NCI-H69 (cell line): ENCODE measurements at places on chromosomes 13 and 19.
A peak's percentile ranks its signal among the peaks of the same experiment; 100 is the strongest.

- no peak for DNase-seq
These were observed 11.6 kb upstream of the MZF1 start for GRCh38 chr19:58584498-58585441.

DNA sequence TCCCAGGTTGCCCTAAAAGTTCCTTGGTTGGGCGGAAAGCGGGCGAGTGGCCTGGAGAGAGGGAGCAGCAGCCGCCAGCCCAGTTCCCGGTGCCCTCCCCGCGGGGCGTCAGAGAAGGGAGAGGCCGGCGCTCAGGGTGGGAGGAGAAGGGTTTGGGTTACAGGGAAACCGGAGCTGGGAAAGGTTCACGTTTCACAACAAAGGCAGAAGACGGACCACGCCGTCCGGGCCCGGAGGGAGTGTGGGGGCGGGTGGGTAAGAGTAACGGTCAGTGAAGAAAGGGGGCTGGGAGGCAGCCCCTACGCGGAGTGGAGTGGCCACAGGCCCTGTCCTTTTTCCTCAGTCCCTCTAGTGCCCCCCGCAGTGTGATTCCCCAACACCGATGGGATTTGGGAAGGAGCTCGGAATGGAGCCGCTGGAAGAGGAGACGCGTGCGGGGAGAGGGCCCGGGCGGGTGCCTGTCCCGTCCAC, 1.6 kb downstream of the SIX5 start:
- DNase-seq, result peak; percentile 63

GRCh38 chr19:6427131-6427530, 2.5 kb upstream of the KHSRP start:
- DNase-seq, result no peak

- DNase-seq, result no peak
These were observed at the start of gene GAPDHS for GRCh38 chr19:35533201-35533821. Gene GAPDHS (plus strand): TSS chr19:35533456. CDS start chr19:35533528, 72 bp downstream.

DNA sequence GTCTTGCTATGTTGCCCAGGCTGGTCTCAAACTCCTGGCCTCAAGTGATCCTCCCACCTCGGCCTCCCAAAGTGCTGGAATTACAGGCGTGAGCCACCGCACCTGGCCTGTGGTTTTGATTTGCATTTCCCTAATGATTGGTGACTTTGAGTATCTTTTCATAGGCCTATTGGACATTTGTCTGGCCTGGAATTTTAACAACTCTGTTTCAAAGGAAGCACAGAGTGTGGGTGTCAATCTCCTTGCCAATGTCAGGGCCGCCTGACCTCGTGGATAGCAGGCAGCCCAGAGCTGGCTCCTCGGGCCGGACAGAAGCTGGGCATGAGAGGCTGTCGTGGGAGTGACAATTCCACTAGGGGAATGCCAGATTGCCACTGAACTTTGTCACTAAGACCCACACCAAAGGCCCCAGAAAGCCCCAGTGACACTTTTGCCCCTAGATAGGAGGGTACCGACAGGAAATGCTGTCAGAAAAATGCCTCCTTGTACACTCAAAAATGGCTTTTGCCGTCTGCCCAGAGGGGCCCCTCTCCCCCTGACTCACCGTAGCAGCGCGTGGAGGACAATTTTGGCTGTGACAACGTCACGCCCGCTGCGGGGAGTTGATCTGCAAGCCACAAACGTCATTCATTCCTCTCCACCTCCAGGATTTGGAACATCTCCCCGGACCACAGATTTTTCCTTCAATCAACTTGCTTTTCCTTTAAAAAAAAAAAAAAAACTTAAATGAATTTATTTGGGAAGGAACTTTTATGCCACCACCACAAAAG, 11.7 kb upstream of the ADGRE5 start:
- no peak for DNase-seq

- no peak for DNase-seq
These were observed 510.4 kb upstream of the ARGLU1 start for GRCh38 chr13:107078229-107078765.

- no peak for DNase-seq
These were observed 25.3 kb upstream of the SLC46A3 start for GRCh38 chr13:28744091-28744536.

GRCh38 chr19:31940396-31940795, 405.0 kb upstream of the ZNF507 start:
- DNase-seq, result no peak

- DNase-seq, result peak; percentile 69
These were observed 6.0 kb downstream of the TEKTIP1 start for GRCh38 chr19:3544742-3545668.

GRCh38 chr19:38025909-38026307, 118.9 kb downstream of the SIPA1L3 start:
- DNase-seq, result no peak

- peak; percentile 96 for DNase-seq
These were observed at the start of gene ZNF665 for GRCh38 chr19:53192771-53193534. Gene ZNF665 (minus strand): TSS chr19:53193358. CDS start chr19:53182898, 10,460 bp downstream.

- DNase-seq, result peak; percentile 87
These were observed 4.0 kb downstream of the SPPL2B start for GRCh38 chr19:2332341-2333026.

DNA sequence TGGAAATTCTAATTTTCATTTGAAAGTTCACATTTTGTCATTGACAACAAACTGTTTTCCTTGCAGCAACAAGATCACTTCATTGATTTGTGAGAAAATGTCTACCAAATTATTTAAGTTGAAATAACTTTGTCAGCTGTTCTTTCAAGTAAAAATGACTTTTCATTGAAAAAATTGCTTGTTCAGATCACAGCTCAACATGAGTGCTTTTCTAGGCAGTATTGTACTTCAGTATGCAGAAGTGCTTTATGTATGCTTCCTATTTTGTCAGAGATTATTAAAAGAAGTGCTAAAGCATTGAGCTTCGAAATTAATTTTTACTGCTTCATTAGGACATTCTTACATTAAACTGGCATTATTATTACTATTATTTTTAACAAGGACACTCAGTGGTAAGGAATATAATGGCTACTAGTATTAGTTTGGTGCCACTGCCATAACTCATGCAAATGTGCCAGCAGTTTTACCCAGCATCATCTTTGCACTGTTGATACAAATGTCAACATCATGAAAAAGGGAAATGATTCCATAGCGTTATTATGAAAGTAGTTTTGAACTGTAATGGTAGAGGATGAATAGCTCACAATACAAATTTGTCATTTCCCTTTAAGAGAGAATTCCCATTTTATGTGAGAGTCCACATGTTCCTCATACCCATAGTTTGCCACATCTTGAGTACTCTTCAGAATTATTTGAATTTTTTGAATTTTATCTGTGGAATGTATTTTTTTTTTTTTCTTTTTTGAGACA, 2.6 kb downstream of the BRCA2 start:
- DNase-seq, result no peak

DNA sequence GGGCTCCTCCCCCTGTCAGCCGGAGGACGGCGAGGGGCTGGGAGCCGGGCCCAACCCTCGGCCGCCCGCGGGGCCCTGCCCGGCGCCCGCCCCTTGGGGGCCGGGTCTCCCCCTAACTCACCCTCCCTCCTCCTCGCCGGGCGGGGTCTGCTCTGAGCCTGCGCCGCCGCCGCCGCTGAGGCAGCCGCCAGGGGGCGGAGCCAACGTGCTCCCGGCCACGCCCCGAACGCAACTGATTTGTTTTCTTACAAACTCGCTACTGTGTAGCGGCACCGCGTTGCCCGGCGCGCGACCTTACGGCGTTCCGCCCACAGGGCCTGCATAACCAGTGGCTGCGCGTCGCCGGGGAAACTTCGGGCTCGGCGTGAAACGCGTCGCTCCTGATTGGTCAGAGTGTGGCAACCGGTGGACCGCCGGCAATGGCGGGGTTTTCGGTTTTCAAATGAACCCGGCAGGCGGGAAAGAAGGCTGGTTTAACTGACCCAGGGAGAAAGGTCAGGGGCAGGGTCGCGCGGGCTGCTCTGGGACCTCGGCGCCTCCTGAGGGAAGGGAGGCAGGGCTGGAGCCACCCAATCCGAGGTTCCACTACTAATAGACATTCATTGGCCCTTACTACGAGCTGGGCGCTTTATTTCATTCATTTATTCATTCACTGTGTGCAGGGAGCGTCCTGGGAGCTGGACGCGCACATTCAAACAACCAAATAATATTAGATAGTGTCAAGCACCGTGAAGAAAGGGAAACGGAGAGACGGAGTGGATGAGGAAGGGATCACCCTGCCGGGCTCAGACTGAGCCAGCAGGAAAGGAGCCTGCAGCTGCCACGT, at the start of gene CDKN2D:
Gene CDKN2D, minus strand, starts transcription at position 154 of the 826 bp plus-strand sequence. CDS start 326 bp downstream, outside the sequence.
- DNase-seq, result peak; percentile 100

- DNase-seq, result no peak
These were observed 5.2 kb upstream of the ZNF536 start for GRCh38 chr19:30367006-30367405.
